GM13977 (cell line): ENCODE measurements at places on chromosomes 1 and 21.

GRCh38 chr1:91402023-91402422 lies 2.6 kb downstream of the HFM1 start:
- DNase-seq, result peak; percentile 25

DNA sequence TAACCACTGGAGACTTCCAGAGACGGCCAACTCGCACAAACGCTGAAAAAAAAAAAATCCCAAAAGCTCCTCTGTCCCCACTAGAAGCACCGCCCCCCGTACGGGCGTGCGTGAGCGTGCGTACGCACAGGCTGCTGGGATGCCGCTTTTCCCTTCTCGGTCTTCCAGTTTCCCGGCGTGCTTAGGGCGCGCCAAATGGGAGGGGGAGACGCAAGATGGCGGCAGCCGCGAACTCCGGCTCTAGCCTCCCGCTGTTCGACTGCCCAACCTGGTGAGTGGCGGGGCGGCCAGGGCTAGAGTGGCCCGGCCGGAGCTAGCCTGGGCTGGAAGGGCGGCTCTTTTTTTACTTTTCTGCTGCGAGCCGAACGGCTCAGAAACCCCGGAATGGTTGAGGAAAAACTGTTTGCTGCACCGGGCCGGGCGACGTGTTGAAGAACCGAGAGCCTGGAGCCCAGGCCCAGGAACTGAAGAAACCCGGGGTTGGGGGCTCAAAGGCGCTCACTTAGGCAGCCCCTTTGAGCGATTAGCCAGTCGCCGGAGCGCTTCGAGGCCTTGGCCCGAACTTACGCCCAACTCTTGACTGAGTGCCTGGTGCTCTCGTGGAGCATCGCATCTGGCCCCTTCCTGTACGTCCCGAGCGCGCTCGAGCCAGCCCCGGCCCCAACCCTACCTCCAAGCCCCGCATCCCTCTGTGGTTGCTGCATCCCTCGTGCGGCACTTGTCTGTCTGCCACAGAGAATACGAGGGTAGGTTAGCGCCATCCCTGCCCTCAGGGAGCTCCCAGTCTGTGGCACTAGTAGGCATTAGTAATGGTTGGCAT lies at the start of gene PPP1R8:
Gene PPP1R8, plus strand, starts transcription at position 162 of the 820 bp plus-strand sequence. Its CDS starts 54 bp downstream, at position 216.
- DNase-seq, result peak; percentile 88

GRCh38 chr1:110240476-110241210 lies 30.5 kb downstream of the KCNC4 start:
- DNase-seq, result no peak

GRCh38 chr1:39116116-39116607 lies 88.3 kb upstream of the MACF1 start:
- DNase-seq, result no peak

DNA sequence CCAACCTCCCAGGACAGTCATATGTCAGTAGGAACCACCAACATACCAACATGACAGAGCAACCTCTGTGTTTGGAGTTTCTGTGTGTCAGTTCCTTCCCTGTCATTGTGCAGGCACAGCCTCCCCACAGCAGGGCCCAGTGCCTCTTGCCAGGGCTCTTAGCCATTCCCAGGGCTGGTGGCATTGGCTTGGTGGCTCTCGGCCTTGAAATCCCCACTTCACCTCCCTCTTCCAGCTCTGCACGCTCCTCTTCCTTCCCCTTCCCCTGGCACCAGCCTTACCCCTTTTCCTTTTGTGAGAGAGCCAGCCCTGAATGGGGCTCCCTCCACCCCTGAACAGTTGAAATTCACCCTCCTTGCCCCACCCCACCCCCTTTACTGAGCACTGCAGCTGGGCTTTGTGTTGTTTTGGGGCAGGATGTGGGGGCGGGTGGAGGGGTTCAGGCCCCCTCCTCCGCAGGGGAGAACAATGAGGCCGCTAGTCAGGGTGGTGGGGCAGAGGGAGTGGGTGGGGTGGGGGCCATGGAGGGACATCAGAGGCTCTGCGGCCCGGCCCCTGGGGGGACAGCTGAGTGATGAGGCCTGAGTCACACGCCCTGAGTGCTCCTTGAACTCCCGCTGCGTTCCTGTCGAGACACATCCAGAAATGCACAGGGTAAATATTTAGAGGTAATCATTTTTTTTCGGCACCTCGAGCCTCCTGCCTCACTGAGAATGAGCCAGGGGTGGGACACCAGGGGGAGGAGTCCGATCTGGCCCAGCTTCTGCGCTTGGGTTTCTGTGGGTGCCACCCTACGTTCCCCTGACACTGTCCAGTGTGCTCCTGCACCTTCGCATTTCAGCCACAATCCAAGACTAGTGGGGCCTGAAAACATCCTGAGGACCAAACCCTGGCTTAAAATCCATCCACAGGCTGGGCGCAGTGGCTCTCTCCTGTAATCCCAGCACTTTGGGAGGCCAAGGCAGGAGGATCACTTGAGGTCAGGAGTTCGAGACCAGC lies 28.6 kb downstream of the LGR6 start:
- DNase-seq, result no peak

GRCh38 chr1:182806015-182806678 lies 16.6 kb downstream of the NPL start:
- DNase-seq, result no peak

DNA sequence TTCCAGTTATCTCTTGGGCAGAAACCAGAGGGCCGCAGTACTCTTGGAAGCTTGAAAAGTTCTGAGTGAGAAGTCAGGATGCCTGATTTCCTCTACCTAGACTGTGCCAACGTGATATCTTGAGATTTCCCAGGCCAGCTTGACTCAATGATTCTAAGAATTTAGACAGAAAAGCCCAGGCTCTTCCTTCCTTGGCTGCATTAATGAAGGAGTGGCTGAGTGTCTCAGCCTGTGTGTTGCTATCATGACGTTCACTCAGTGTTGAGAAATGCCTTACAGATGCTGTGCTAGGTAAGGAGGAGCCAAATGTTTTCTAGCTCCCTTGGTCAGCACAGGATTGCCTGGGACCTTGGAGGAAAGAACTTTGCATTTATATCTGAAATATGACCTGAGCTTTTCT lies 454.1 kb upstream of the USP24 start:
- no peak for DNase-seq

DNA sequence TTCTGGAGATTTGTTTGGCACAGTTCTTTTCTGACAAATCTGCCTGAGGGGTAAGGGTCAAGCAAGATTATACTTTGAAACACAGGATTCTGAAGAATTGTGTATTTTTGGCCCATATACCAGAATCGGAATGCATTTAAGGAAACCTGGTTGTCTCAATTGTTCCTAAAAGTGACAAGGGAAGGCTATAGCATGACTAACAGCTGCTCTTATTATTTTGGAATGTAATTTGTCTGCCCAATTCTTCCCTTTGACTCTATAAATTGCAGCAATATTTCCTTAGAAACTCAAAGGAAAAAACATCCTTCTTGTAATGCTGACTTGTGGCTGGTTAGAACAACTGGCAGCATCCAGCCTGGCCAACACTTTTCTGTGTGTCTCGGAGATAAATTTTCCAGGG lies 15.8 kb upstream of the VCAM1 start:
- DNase-seq, result no peak

DNA sequence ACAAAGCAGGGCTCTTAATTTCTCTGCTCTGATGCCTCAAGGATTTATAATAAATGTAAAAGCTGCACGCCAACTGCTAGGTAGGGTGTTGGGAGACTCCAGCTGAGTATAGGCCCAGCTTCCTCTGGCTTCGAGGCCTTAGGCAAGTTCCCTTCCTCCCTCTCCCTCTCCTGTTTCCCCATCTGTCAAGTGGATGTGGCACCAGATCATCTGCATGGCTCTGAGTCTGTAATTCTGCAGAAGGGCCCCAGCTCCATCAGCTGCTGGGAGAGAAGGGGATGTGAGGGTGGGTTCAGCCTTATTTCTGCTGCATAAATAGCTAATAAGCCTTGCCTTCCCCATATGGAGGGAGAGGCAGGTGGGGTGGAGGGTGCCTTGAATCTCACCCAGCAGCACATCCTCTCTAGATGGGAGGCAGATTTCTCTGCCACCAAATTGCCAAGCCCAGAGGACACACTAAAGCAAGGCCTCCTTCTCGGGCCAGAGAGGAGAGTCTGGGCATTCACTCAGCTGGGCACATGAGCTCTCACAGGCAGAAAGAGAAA lies 3.8 kb downstream of the TRIM62 start:
- no peak for DNase-seq

- DNase-seq, result no peak
Measured at GRCh38 chr1:147608596-147608995, 61.7 kb downstream of the ACP6 start.

GRCh38 chr1:66546047-66546810 lies 12.3 kb downstream of the SGIP1 start:
- DNase-seq, result no peak

DNA sequence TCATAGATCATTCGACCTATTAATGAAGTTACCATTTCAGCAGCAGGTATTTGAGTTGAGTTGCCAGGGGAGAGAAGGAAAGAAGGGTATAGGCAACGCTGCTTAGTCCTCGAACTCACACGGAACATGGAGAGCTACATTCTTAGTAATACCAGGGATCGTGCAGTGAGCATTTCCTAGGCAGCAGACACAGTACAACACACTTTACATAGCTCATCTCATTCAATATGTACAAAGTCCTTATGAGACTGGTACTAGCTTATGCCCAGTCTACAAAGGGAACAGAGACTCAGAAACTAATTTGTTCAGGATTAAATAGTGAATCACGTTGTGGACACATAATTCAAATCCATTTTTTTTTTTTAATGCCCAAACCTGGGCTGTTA lies 25.6 kb downstream of the IRF2BP2 start:
- DNase-seq, result no peak

DNA sequence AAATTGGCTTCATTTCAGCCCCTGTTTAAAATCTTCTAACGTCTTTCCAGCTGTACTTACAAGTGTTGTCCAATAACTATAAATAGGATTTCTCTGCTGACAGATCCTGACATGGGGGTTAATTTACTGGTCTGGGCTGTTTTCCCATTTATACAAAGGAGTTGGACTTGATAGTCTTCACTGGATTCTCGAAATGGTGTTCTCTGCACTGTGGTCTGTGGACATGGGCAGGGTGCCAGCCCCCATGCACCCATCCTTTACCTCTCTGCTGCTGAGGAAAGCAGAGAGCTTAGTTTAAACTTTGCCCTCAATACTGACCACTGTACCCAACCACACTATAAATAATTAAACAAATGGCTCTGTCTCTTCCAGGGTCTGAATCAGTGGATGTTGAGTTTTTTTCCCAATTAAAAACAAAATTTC lies 5.2 kb downstream of the DIO1 start:
- DNase-seq, result no peak

DNA sequence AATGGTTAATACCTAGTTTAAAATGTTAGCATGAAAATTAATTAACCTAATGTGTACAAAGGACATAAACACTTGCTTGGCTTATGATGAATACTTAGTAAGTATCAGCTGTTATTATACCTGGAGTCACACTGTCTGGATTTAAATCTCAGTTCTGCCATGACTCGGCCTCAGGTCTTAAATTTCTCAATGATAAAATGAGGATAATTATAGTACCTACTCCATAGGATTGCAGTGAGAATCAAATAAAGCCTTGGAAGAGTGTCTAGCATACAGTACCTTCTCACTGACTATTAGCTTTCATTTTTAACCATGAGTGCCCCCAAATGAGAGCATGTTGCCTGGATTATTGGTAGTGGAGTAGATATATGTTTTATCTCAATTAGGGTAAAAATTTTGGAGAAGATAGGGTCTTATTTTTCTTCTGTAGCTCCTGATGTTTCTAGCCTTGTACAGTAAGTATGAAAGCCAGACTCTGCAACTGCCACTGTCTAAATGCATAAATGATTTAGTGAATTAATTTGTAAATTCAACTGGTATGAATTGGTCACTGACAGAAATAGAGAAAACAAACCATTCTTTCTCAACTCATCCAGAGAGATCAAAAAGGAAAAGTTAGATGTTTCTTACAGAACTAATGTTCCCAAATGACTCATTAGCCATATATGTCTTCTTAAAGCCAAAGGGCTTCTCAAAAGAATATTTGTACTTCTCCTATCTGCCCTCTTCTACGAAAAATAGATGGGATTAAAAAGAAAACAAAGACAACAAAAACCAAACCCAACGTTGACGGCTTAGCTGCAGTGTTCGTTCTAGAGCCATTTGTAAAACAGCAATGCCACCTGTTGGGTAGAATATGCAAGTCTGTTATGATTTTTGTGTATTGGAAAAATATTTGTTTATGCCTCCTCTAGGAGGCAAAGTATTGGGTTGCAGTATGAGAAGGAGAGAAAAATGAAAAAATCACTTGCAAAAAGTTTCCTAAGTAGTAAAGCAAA lies 53.8 kb upstream of the MROH9 start:
- DNase-seq, result peak; percentile 21

GRCh38 chr1:117231748-117232373 lies 21.1 kb upstream of the VTCN1 start:
- no peak for DNase-seq

DNA sequence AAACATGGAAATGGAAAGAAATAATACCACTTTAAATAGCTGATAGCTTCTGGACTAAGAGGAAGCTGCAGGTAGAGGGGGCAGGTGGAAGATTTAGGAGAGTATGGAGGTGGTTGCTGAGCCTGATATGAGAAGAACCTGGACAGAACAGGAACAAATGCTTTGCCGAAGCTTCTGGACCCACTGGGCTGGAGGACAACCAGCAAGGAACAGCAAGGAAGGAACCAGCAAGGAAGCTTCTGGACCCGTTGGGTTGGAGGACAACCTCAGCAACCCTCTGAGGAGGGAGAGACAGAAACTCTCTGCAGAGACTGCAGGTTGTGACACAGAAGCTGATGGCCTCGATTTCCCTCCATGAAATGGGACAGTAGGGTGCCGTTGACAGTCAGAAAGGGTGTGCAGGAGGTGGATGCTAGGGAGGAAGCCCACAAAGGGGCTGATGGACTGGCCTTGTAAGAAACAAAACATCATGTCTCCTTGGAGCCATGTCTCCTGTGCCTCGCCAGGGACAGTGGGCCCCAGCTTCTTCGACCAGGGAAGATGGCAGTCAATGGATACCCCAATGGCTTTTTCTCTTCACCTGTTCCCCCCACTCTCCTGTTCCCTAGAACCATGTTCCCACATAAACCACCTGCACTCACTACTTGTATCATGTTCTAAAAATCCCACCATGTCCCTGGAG lies 8.3 kb upstream of the WNT3A start:
- no peak for DNase-seq

DNA sequence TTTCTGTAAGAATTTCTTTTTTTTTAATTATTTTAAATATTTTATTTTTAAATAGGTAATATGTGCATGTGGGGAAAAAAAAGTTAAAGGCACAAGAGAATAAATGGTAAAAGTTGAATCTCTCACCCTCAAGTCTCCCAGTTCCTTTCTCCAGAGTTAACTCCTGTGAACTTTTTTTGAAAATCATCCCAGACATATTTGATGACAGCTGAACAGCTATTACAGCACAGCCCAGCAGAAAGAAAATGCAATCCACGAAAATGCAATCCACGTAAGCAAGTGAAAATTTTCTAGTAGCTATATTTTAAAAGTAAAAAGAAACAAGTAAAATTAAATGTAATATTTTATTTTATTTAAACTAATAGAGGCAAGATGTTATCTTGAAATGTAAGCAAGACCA lies 310.0 kb upstream of the RUNX1 start:
- DNase-seq, result no peak

DNA sequence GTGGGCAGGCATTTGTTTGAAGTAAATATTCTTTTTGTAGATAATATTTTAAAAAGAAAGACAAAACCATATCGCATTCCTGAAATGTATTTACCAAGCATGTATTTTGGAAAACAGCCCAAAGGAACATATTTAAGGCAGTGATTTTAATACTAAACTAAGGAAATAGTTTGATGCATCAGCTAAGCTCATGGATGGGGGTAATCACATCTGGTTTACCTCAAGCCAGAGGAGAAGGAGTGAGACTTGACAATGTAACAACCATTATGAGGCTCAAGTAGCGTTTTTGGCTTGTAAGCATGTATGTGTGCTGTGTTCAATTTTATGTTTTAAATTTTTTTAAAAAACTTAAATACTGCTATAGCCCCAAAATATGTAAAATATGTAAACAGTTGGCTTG lies 390.5 kb downstream of the DISC1 start:
- no peak for DNase-seq
